ENCODE measurements at places on chromosomes 7 and 10.

- DNase-seq = no peak
Observed at GRCh38 chr10:79185067-79185774, 116.5 kb downstream of the ZMIZ1 start.

- no peak for DNase-seq
Observed at GRCh38 chr10:93333278-93333978, 148.7 kb downstream of the MYOF start.

DNA sequence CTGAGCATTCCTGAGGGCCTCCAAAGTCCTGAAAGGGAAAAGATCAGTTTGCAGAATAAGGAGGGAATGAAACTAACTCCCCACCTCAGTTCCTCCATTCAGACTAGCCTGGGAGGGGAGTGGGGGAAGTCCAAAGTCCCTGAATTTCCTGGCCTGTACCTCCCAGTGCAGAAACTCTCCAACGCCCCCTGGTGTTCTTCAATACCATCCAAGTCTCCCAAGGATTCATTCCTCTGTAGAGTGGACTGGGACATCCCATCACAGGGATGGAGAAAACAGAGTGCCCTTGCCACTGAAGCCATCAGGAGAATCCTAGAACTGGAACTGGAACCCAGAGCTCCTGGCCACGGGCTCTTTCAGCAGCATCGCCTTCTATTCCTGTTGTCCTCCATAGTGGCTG is 1.6 kb upstream of the COL13A1 start:
- no peak for DNase-seq

GRCh38 chr7:142808802-142809583 is 38.2 kb downstream of the PRSS2 start:
- peak; percentile 84 for DNase-seq

DNA sequence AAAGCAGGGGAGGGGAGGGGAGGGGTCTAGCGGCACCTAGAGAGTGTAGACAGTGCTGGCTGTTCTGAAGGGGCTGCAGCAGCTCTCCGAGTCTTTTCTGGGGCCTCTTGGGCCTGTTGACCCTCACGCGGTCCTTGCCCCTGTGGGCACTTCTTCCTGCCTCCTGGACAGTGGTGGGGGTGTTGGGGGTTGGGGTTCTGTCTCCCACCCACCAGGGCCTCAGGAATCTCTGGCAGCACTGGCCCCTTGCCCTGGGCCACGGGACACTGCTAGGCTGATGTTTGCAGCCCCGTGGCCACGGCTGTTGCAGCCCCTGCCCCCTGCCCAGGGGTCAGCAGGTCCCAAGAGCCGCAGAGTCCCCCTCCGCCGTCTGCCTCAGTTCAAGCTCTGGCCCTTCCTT is 68.9 kb upstream of the INPP5A start:
- DNase-seq = no peak

DNA sequence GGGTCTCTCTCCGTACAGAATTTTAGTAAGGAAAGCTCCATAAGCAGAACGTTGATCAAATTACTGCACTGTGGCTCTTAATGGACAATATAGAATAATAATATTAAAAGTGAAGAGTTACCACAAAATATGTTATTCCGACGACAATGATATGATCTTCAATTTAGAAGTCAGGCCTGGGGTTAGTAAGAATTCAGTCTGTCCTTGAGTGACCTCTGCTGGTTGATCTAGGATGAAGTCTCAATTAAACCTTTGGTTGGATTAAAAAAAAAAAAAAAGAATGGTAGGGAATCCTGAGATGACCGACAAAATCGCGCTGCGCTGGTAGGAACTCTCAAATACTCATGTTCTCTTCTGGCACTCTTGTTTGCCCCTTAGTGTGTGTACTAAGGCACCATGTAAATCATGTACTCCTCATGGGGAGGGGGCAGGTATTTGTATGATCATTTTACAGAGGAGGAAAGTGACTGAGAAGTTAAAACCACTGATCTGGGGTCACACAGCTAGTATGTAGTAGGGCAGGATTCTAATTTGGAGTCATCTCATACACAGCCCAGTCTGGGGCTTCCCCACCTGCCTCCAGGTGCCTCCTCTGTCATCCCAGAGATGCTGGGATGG is 161.3 kb upstream of the NPVF start:
- no peak for DNase-seq

- no peak for DNase-seq
Observed at GRCh38 chr7:39384386-39384785, 181.8 kb upstream of the YAE1 start.

GRCh38 chr7:1668396-1669063 is 1.5 kb upstream of the ELFN1 start:
- DNase-seq = no peak

DNA sequence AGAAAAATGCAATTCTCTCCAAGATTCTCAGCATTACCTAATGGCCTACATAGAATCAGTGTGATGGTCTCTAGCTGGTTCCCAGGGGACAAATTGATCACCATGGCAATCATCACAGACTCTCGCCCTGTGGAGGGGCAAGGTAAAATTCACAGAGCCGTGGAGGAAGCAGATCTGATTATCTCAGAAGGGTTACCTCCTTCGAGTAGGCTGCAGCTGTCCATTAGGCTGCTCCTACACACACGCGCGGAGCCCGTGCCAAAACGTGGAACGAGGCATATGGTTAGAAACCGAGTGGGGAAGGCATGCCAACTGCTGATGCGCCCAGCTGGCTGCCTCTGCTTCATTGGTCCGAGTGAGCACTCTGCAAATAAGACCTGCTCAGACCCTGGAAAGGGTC is 52.8 kb upstream of the PTER start:
- no peak for DNase-seq

GRCh38 chr7:28068811-28069216 is 111.8 kb downstream of the JAZF1 start:
- DNase-seq = no peak

DNA sequence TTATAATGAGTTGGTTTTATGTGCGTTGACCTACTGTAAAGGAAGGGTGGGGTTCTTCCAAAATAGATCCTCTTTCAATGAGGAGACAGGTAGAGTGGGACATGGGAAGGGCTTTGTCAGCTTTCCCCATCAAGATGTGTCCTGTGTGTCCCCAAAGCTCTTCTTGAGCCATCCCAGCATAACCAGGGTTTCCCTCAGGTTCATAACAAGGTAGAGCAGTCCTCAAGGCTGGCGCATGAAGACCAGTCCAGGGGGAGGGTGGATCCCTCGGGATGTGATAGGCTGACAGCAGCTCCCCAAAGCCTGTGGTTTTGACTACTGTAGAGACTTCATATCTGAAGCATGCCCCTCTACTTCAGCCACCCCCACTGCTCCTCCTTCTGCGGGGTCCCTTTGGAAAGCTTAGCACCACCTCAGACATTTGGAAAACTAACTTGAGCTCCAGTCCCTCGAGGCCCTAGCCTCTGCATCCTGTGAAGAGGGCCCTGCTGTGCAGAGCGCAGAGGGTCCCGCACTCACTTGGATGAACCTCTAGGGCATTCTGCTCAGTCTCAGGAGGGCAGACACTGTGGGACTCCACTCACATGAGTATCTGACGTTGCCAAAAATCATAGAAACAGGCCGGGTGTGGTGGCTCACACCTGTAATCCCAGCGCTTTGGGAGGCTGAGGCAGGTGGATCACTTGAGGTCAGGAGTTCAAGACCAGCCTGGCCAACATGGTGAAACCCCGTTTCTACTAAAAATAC is 1.1 kb upstream of the GIMAP8 start:
- no peak for DNase-seq

GRCh38 chr7:105295596-105296352 is 92.9 kb downstream of the SRPK2 start:
- DNase-seq = no peak

DNA sequence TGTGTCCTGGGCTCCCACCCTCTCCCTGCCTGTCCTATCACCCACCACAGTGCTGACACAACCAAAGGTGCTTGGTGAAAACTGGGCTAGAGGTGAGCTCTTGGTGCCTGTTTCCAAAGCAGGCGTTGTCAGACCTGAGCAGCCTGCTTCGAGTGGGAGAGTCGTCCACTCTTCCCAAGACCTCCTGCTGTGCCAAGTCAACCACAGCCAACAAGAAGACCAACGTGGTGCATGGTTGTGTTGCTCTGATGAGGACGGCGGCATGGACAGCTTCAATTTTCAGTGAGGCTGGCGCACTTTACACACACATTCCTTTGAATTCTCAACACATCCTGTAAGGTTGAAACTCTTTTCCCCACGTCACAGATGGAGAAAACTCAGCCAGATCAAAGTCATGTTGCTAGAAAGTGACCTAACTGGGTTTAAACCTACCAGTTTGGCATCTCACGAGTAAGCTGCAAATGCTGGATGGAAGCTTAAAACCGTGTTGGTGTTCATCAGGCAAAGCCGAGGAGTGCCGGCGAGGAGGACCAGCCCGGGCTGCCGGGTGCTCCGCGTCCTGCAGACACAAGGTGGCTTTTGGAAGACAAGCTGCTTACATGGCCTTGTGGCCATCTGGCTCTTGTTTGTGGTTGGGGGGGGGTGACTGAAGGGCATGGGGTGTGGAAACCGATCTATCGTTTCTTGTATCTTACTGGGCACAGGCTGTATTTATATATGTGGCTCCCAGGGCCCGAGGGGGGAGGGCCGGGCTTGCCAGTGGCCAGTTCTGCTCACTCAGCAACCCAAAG is 39.3 kb downstream of the INSIG1 start:
- DNase-seq = no peak

- DNase-seq = no peak
Observed at GRCh38 chr7:116122972-116123595, 87.3 kb upstream of the TES start.

DNA sequence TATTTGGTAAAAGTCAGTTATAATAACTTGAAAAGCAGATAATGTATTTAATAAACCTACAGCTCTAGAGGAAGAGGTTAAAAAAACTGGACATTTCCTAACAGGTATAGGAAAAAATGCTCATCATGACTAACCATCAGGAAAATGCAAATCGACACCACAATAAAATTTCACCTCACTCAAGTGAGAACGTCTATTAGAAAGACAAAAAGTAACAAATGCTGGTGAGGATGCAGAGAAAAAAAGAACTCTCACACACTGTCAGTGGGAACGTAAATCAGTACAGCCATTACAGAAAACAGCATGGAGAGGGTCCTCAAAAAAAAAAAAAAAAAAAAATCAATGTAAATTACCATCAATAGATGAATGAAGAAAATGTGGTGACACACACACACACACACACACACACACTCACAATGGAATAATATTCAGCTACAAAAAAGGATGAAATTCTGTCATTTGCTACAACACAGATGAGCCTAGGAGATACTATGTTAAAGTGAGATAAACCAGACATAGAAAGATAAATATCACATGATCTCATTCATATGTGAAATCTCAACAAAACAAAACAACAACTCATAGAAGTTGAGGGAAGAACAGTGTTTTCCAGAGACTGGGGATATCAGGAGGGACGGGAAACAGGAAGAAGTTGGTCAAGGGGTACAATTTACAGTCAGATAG is 20.1 kb downstream of the EPC1 start:
- no peak for DNase-seq

DNA sequence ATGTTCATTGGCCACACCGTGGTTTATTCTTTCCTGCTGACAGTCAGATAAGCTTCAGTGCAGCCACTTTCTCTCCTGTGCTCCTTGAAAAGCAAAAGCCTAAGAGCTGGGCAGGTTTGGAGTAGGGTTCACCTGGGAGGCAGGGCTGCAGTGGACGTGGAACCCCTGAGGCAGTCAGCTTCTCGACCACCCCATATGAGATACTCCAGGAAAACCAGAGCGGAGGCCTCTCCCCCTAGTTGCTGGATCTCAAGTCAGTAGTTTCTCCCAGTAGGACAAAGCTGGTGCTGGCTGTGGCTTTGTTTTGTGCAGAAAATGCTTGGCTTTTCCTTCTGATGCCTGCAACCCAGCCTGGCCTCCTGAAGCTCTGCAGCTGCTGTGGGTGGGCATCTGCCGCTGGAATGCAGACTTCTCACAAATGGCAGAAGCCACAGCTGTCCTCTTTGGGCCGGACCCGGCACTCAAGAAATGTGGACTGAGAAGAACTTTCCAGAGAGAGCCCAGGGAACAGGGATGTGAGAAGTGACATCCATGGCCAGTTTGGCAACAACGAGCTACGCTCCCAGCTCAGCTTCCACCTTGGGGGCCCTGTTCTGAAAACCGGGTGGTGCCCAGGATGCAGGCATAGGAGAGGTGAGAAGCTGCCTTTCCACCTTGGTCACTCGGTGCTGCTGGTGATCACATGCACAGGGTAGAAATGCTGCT is 276.6 kb upstream of the TCERG1L start:
- DNase-seq = no peak

GRCh38 chr10:118343115-118343514 is 991 bp upstream of the FAM204A start:
- DNase-seq = no peak

DNA sequence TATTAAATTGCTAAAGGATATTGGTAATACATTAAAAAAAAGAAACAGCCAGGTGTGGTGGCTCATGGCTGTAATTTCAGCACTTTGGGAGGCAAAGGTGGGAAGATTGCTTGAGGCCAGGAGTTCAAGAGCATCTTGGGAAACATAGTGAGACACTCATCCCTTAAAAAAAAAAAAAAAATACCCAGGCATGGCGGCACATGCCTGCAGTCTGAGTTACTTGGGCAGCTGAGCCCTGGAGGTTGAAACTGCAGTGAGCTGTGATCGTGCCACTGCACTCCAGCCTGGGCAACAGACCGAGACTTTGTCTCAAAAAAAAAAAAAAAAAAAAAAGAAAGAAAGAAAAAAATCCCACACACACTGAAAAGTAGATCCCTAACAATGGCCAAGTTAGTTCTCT is 59.7 kb downstream of the MACC1 start:
- DNase-seq = no peak

DNA sequence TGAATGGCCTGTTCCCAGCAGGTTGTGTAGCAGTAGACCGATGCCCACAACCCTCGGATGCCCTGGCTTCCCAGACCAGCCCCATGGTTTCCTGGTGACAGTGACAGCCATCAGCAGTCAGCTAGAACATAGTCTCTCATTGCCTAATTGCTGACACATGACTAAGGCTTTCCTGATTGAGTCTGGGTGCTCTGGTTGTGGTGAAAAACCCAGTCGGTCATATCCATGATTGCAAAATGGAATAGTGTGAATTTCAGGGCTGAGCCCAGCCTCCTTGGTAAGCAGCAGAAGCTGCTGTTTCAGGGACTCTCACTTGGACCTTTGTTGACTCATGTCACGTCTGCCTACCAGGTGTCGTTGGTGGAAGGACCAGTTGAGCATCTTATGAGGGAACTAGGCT is 36.6 kb downstream of the POR start:
- DNase-seq = no peak

DNA sequence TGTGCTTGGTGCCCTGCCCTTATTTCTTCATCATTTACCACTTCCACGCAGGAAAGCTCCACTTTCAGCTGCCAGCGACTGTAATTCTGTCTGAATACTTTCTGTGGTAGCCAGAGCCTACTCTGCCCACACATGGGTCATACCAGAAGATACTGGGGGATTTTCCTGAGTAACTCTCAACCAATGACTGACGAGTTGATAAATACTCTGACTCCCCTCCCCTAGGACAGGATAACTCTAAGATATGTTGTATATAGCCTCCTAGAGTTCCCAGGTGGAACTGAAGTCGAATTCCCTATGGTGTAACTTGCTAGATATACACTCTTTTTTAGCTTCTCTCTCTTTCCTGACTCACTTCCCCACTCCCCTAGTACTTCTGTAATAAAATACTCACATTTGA is 29.8 kb downstream of the SEM1 start:
- DNase-seq = no peak

- no peak for DNase-seq
Observed at GRCh38 chr10:125112697-125113494, 47.5 kb downstream of the CTBP2 start.
